ENCODE measurements at places on chromosomes 2 and 18. TPM values are rescaled to one million over a fixed set of nuclear protein-coding genes. Genes with fewer than 3 reads are reported as not detected.

DHRS9 gene
- total RNA-seq = not detected

DNA sequence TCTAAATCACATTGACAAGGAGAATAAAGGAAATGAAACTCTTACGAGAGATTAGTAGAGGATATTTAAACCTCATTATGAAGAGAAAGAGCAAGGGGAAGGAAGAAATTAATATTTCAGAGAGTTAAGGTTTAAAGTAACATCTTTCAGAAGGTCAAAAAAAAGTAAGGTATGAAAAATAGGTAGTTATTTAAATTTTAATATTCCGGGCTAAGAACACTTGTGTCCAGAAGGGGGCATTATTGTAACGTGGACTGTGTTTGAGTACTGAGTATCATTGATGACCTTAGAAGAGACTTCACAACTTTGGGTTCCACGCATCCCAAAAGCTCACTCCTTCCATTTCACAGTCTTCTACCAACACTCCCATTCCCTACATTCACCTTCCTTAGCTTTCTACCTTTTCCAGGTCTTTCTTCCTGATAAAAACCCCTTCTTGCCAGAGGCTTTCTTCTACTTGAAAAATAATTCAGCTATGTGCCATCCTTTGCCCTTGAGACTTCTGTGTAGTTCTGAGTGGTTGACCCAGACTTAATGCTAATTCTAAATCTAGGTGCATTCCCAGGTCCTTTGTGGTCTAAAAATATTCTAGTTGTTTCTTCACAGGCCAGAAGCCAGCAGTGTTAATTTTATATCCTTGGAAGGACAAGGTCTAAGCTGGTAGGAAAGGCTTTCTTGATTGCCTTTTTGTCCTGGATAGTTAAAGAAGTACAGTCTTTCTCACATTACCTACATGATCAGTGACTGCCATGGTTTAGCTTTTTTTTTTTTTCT lies 16.5 kb downstream of the DYNC1I2 start:
- peak; percentile 17 for DNase-seq

GRCh38 chr18:59718108-59718463 lies 20.9 kb upstream of the CCBE1 start:
- peak; percentile 98 for DNase-seq

VAPA gene
- 180 TPM for total RNA-seq

GRCh38 chr2:4903656-4904348 lies 788.4 kb upstream of the SOX11 start:
- DNase-seq = no peak

DNA sequence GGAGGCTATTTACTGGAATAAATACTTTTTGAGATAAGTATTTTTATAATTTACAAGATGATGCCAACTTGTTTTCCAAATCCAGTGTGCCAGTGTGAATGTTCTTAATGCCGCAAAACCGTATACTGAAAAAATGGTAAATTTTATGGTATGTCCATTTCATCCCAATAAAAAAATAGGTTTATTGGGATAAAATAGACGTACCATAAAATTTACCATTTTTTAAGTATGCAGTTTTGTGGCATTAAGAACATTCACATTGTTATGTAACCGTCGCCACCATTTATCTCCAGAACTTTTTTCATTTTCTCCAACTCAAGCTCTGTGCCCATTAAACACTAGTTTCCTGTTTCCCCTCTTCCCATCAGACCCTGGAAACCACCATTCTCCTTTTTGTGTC lies 167.9 kb downstream of the PARD3B start:
- no peak for DNase-seq

DNA sequence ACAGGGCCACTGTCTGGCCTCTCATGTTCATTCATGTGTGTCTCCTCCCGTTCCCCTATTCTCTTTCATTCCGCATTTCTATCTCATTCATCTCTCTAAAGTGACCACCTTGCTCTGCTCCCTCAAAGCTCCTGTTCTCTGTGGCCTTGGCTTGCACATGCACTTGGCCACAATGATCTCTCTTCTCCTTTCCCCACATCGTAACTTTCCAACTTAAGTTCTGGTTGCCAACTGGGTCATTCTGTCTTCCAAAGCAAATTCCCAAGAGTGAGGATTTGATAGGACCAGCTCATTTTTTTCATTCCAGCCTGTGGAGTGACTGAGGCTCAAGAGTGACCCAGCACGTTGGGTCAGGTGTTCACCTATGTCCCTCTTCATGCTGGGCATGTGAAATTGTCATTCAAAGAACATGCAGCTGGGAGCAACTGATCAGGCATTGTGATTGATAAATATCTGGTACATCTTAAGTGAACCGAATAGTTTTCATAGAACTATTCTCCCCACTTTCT lies 14.3 kb upstream of the ITGA6 start:
- DNase-seq = no peak

GNLY gene
- total RNA-seq = not detected

DNA sequence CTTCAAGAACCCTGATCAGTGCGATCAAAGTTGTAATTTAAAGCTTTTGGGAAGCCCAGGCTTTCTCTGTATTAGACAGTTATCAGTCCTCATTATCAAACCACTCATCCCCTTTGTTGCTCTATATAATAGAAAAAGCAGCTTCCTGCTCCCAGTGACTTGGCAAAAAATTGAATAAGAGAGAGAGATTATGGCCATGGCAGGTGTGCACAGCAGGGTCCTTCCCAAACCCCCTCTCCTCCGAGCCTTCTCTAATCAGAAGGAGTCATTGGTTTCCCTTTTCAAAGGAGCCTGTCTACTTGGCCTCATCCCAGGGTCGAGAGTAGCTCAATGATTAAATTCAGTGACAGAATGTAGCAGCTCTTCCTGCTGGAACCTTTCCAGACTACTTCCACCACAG lies 81.5 kb downstream of the SEMA4F start:
- DNase-seq = no peak

GRCh38 chr2:140641163-140641562 lies 1489.7 kb downstream of the LRP1B start:
- no peak for DNase-seq

SMCHD1 gene
- total RNA-seq = 30.4 TPM

DNA sequence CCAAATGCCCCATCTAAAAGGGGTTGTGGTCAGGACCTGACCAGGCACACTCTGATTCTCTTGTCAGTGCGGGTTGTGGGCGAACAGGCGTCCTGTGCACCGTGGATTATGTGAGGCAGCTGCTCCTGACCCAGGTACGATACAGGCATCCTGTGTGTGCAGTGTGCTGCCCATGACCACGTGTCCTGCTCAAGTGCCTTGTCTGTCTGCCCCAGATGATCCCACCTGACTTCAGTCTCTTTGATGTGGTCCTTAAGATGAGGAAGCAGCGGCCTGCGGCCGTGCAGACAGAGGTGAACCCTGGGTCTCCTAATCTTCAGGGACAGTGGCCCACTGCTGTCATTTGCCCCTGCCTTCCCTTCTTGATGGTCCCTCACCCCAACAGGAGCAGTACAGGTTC lies 14.6 kb downstream of the PTPN18 start:
- DNase-seq = no peak

- no peak for DNase-seq
Observed at GRCh38 chr2:123451542-123451941, 573.5 kb upstream of the CNTNAP5 start.

DNA sequence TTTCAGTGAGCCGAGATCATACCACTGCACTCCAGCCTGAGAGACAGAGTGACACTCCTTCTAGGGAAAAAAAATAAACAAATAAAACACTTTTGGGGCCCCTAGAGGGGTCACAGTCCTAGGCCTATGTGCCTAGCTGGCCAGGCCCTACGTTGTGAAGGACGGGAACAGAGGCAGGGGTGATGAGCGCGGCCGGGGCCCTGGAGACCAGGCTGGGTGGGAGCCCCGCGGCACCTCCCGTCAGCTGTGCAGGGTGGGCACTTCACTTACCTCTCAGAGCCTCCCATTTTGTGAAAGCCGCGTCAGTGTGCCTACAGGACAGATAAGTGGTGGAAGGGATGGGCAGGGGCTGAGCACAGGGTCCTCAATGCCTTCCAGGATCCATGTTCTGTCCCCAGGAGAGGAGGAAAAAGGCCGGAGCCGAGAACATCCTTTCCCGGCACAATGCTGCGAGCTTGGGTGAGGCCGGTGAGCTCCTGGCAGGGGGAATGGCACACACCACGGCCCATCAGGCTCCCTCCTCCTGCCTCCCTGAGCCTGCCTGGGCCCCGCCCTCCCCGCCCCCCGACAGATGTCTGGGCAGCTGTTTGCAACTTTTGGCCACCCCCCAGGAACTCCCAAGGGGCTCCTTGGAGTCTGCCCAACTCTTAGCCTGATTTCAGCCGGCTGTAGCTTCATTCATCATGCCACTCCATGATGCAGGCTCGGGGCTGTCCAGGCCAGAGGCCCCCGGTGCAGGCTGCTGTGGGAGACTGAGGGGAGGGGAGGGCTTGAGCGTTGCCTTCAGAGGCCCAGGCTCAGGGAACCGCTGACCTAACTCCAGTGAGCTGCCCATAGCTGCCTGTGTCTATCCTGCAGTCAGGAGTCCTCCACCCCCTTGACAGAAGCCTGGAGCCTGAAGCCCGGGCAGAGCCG lies 196.5 kb downstream of the TFCP2L1 start:
- no peak for DNase-seq

- no peak for DNase-seq
Observed at GRCh38 chr2:146123256-146123655, 1603.3 kb upstream of the ZEB2 start.

GRCh38 chr2:64192125-64192479 lies 47.9 kb upstream of the PELI1 start:
- no peak for DNase-seq

NAT8 gene
- total RNA-seq = not detected

EIF2AK3 gene
- 10.1 TPM for total RNA-seq

DNA sequence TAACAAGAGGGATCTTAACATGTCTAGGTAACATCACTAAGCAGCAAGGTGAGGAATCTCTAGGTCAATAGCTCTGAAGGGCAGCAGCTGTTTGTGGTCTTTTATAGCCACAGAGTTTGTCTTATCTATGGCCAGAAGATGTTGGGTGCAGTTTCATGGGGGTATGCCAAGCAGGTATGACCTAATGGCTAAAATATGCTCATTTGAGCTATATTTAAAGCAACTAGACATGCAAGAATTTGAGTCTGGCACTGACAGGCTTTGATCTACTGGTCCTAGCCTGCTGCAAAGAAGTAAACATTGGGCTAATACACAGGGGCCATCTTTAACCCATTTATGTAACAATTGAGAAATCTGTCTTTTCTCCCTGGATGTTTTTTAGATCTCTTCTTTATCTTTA lies 13.9 kb upstream of the UGP2 start:
- peak; percentile 85 for DNase-seq

MYOM1 gene
- not detected for total RNA-seq
